ENCODE measurements at places on chromosomes 12 and 14.

DNA sequence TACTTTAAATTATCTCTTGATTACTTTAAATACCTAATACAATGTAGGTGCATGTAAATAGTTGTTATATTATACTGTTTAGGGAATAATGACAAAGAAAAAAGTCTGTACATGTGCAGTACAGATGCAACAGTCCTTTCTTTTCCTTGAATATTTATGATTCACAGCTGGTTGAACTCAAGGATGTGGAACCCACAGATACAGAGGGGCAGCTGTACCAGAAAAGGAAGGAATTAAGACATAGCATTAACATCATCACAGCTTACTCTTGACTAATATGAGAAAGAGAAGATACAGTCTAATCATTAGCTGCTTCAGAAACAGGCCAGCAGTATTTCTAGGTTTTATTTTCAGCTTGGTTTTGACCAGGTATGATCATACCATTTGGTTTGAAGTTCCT is 34.7 kb upstream of the AP4S1 start:
- no peak for DNase-seq

DNA sequence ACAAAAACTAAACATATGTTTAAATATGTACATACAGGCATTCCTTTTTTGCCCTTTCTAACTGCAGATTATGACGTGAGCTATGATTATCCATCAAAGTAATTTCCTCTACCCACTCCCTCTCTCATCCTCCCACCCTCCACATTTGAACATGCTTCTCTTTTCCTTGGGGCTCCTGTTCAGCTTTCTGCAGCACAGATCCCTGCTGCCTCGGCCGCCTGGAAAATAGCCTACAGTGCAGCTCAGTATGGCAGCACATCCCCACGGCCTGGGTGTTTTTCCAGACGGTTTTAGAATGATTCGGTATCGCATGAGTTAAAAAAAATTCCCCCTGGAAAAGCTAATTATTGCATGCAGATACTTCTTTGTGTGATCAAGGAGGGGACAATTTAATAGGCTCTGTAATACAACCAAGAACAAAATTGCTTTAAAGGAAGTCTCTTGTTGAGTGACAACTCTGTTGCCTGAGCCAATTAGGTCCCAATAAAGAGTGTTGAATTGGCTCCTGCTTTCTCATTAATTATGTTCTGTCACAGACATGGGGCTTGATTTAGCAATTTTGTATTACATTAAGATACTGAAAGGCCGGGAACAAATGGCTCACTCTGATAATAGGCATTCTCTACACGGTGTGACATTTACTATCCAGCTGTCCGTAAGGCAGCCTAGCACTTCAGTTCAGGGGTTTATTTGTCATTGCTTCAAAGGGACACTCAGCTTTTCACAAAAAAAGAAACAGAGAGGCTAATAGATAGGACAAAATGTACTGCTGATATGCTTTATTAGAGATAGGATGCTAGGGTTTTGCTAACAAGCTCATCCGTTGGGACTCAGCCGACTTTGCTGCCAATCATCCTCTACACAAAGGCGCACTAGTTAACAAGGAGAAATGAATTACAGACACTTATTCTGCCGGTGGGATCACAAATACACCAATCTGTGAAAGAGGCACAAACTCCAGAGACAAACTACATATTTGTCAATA is 285.8 kb upstream of the G2E3 start:
- peak; percentile 93 for DNase-seq

GRCh38 chr12:12714276-12715021 is 2.7 kb upstream of the CDKN1B start:
- peak; percentile 35 for DNase-seq

- DNase-seq: no peak
Observed at GRCh38 chr12:102426599-102427542, 53.5 kb downstream of the IGF1 start.

GRCh38 chr12:44247588-44247987 is 411.7 kb downstream of the TMEM117 start:
- no peak for DNase-seq

- no peak for DNase-seq
Observed at GRCh38 chr12:100427078-100427477, 46.6 kb upstream of the NR1H4 start.

- no peak for DNase-seq
Observed at GRCh38 chr12:64756376-64756775, 2.8 kb downstream of the GNS start.

GRCh38 chr12:26767865-26768264 is 65.1 kb downstream of the ITPR2 start:
- no peak for DNase-seq

DNA sequence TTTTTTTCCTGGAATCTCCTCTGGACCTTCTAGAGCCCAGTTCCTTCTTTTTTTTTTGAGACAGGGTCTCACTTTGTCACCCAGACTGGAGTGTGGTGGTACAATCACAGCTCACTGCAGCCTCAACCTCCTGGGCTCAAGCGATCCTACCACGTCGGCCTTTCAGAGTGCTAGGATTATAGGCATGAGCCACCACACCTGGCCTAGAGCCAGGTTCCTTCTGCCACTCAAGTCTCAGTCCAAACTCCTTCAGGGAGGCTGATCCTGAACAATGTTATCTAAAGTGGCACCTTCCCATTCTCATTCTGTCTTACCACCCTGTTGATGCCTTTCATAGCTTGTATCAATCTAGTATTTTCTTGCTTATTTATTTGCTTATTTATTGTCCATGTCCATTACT is 22.3 kb upstream of the ELK3 start:
- no peak for DNase-seq

Measured in NCI-H1436 (cell line).